IPS DF 19.7 (cell line): ENCODE measurements at places on chromosomes 5 and 9.

GRCh38 chr9:12494411-12494810, 198.8 kb upstream of the TYRP1 start:
- DNase-seq, result no peak

- no peak for DNase-seq
Measured at GRCh38 chr5:132112111-132112510, 38.5 kb downstream of the CSF2 start.

DNA sequence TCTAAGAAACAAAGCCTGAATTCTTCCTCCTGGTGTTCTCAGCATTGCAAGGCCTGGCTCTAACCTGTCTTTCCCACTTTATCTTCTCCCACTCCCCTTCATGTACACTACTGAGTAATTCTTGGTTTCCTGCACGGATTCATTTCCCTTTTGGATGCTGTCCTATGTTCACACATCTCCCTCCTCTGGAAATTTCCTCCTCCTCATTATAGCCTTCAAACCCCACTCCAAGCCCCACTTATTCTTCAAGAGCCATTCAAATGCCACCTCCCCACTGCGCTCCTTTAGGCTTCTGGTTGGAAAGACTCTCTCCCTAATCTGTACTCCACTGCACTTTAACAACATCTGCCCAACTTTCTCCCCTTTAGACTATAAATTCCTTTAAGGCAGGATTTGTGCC, 28.2 kb upstream of the C5orf63 start:
- DNase-seq, result no peak

DNA sequence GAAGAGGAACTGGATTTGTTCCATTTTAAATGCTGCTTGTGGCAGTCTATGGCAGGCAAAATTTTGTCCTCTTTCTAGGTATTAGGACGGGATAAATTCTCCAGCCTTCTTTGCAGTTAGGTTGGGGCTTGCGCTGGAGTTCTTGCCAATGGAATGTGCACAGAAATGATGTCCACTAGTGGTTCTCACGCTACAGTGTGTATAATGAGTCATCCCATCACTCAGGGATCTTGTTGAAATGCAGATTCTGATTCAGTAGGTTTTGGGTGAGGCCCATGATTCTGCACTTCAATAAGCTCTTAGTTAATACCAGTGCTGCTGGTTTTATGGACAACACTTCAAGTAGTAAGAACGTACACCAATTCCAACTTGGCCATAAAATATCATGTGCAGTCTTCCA, 317.6 kb upstream of the KLF4 start:
- no peak for DNase-seq

DNA sequence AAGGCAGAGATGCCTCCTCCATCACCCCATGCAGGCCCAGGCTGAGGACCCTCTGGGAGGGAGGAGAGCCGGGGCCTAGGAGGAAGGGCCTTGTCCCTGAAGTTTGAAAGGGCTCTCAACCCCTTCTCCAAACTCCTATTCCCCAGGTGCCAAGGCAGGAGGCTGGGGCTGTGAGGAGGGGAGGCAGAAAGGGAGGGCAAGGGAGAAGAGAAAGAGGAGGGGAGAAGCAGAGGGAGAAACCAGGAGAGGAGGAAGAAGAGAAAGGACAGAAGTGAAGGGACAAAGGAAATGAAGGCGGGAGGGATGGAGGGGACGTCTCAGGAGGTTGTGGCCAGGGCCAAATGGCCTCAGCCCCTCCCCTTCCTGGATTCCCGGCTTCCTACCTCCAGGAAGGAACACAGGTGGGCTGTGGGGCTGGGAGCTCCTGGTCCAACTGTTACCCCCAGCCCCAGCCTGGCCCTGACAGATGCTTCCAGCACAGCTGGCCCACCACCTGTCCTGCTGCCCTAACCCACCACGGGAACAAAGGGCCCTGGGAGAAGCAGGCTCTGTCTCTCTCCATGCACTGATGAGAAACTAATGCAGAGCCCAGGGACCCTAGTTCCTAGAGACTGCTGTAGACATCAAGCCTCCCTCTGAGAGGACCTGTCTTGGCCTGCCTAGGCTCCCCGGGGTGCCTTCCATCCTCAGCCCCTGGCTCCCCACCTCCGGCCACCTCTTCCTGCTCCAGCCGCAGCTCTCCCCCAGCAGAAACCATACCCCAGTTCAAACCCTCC, 3.5 kb downstream of the DBN1 start:
- no peak for DNase-seq

DNA sequence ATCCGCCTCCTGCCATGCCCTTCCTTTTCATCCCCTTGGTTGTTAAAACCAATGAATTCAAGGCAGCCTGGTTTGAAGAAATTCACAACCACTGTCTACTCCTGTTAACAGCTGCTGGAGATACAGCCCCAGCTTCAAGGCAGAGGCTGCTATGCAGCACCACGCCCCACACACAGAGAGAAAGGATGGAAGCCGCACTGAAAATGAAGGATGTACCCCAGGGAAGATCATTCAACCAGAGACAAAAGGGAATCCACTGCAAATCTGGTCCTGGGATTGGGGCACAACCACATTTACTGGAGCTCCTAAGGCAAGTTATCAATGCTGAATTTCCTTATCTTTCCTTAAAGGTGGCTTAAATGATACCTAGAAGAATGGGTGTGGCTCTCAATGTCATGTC, 58.7 kb downstream of the DPYSL3 start:
- no peak for DNase-seq

GRCh38 chr5:11791792-11792191, 112.5 kb downstream of the CTNND2 start:
- DNase-seq, result no peak

GRCh38 chr9:137460363-137461315, 1.5 kb upstream of the NSMF start:
- no peak for DNase-seq

- no peak for DNase-seq
Measured at GRCh38 chr5:117893211-117893610, 1095.1 kb downstream of the DTWD2 start.
